Stimulated activated CD8-positive, alpha-beta memory T cell treated with anti-CD3 and anti-CD28 coated beads, Interleukin-7, amount 100 ng/mL, for 24 hours (primary cell): ENCODE measurements at places on chromosomes 6 and 20.

DNA sequence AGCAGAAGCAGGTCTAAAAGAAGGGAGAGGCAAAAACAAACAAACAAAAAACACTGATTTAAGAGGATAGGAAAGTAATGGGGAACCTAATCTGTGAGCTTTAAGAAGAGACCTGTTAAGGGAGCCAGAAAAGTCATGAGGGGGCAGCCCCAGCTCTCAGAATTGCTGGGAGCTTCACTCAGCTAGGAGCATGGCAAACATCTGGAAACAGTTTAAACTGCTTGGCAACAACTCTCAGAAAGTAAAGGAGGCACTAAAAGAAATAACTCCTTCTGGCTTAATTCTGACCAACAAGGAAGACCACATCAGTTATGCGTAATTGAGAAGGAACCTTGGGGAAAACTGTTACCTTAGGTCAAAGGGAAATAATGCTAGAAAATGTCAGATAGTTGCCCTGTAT lies 121.4 kb downstream of the LAMP5 start:
- no peak for DNase-seq

- DNase-seq, result no peak
These were observed 201.2 kb upstream of the SHLD1 start for GRCh38 chr20:5548902-5549599.

DNA sequence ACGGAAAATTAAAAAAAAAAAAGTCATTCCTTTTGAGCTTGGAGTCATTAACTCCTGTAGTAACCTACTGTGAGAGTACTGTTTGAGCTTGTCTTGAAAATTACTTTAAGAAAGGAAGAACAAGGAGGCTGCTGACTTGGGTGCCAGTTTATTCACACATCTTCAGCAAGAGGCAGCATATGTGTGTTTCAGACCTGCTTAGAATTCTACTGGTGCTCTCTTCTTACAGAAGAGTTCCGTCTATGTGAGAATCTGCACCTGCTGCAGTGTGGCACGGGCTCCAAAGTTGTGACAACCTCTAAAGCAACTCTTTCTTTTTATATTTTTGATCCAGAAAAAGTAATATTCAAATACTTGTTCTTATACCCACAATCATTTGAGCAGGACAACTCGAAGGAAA lies 117.4 kb upstream of the SOX4 start:
- DNase-seq, result no peak

DNA sequence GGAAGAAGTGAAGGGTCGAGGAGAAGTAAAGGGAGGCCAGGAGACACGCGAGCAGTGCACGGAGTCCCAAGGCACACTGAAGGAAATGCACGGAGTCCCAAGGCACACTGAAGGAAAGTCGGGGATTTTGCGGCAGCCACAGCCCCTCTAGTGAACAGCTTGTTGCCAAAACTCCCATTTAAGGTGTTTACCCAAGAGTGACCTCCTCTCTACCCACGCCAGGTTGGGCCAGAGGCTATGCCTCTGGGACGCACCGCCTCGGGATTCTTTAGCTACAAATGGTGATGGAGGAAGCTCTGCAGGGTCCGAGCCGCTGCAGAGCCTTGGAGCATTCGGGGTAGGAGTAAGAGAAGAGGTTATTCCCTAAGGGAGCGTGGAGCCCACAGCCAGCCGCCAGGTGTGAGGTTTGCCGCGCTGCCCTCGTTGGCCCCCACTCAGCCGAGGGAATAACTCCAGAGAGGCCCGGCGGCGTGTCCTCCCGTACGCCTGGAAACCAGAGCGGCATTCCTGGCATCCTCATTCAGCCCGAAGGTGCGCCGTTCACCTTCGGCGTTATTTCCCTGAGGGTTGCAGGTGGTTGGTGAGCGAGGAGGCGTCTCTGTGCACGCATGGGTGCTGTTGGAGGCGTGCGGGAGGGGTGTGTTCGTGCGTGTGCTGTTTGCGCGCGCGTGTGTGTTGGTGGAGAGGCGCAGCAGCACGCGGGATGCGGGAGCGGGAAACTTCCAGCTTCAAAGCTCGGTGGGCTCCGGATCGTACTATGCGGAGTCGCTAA lies 3.4 kb upstream of the MAFB start:
- DNase-seq, result no peak

- no peak for DNase-seq
These were observed 261.1 kb upstream of the RGS17 start for GRCh38 chr6:153392156-153392555.

DNA sequence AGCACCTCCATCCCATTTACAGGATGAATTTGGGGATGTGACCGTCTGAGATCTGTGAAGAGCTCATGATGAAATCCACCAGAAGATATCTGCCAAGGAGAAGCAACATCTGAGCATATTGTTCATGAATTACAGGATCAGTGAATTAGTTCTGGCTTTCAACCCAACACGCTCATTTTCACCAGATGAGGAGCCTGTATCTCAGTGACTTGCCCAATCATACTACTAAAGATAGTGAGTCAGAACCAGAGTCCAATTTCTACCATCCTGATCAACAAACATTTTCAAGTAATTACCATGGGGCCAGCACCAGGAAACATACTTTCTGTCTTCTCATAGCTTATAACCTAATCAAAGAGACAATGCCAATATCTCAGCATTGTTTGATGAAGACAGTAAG lies 116.6 kb downstream of the ZDHHC14 start:
- no peak for DNase-seq

DNA sequence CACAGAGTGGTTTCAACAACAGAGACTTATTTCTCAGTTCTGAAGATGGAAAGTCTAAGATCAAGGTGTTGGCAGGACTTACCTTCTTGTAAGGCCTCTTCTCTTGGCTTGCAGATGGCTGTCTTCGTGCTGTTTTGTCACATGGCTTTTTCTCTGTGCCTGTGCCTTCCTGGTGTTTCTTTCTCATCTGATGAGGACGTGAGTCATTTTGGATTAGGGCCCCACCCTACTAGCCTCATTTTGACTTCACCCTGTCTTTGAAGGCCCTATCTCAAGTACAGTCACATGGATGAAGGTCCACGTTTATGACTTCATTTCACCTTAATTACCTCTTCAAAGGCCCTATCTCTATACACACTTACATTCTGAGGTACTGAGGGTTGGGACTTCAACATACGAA lies 41.4 kb upstream of the LAMA2 start:
- DNase-seq, result no peak

- DNase-seq, result no peak
These were observed 143.7 kb downstream of the KLHL32 start for GRCh38 chr6:97068211-97068610.

- no peak for DNase-seq
These were observed 163.3 kb downstream of the VEGFA start for GRCh38 chr6:43933148-43933885.

GRCh38 chr20:46011631-46012482 lies 3.1 kb downstream of the MMP9 start:
- no peak for DNase-seq

GRCh38 chr20:61366914-61367313 lies 114.9 kb downstream of the CDH4 start:
- DNase-seq, result no peak

DNA sequence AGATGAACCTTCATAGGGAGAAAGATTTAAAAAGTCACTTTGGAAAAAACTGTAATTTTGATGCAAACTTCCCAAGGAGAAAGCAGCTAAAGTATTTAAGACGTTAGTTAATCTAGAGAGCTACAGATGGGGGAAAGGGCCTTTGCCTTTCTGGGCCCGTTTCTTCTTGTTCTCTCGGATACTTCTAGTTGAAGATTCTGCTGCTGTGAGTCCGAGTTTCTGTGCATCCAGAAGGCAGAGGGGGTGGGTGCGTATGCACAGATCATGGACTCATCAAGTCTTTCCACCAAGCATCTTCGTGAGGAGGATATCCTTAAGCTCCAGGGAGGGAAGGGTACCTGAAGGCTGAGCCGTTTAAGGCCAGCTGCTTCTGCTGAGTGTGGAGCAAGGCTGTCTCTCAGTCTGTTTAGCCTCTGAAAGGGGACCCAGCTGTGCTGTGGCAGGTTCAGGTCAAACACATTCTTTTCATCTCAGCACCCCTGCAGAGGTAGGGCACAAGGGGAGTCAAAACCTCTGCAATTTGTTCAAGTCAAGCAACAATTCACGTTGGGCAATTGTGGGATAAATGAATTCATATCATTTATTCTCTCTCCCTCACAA lies 4.3 kb downstream of the LAMP5 start:
- no peak for DNase-seq

GRCh38 chr6:63774961-63775360 lies 139.4 kb downstream of the PHF3 start:
- DNase-seq, result no peak

DNA sequence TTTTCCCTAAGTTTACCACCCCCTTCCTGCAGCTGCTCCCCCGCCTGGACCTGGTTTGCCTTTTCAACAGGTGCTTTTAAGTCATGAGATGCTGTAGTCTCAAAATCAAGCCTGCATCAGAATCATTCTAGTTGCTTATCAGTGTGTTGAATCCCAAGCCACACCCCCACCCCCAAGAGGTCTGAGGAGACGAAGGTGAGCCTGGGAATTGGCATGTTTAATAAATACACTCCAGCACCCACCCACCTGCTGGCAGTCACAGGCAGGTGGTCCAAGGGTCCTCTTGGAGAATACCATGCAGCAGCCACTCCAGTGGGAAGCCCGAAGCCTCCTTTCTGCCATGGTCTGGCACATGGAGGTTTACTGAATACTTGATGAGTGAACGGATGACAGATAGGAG lies 1.1 kb upstream of the ADIG start:
- no peak for DNase-seq

- DNase-seq, result no peak
These were observed 49.9 kb downstream of the PXDC1 start for GRCh38 chr6:3701631-3702030.

DNA sequence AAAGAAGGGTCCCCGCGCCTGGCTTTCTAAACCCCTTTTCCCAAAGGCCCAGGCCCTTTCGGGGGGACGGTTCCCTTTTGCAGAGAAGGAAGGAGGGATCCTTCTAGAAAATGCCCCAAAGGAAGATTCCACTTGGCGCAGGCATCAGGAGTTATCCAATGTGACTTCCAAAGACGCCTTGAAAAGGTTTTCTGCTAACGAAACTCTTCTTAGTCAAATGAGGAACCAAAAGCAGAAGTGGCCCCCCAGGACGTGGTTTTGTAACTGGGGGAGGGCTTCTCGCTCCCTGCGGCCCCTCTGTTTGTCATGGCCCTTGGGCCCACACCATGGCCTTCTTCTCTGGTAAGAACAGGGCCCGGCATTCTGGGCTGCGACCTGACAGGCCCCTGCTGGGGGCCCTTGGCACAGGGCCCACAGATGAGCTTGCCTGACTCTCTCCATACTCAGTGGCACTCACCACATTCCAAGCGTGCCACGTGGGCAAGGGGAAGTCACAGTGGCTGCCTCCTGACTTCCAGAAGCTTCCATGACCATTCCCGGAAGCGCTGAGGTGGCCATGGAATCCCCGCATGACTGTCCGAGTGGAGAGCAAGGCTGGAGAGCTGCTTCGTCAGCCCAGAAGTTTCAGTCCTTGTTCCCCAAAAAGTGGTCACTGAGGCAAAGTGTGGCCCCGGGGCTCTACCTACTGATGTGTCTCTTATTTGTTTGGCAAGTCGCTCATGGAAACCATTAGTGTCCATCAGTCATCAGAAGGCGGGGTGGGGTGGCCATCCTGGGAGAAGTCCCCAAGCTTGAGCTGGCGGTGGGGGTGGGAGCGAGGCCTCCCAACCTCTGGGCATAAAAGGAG lies 834 bp upstream of the CTSZ start:
- DNase-seq, result no peak
